ENCODE measurements at places on chromosomes 3 and 15. TPM values are rescaled to one million over a fixed set of nuclear protein-coding genes. Genes with fewer than 3 reads are reported as not detected.
A peak's percentile ranks its signal among the peaks of the same experiment; 100 is the strongest.

- no peak for ATAC-seq
Observed at GRCh38 chr3:129973853-129974563, 512 bp upstream of the TRH start.

GRCh38 chr15:48992545-48992944 lies 28.8 kb upstream of the SHC4 start:
- ATAC-seq, result no peak

DNA sequence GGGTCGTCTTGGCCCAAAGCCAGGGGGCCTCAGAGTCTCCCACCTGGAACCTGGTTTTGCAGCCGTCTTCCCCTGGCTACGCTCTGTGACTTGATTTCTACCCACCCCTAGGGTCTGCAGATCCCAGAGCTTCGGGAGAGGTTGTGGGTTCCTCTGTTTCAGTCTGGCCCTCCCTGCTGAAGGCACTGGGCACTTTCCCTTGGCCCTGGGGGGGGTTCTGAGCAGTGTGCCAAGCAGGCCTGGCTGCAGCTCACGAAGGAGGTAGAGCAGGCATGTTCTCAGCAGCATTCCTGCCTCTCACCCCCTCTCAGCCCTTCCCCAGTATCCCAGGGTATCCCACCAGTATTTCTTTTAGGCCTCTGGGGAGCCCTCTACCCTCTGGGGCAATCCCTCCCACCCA lies 99.0 kb downstream of the TMEM266 start:
- ATAC-seq, result no peak

GRCh38 chr3:38133557-38134405 lies 3.1 kb downstream of the ACAA1 start:
- ATAC-seq, result no peak

GRCh38 chr15:71455107-71455506 lies 339.8 kb downstream of the THSD4 start:
- peak; percentile 35 for ATAC-seq

DNA sequence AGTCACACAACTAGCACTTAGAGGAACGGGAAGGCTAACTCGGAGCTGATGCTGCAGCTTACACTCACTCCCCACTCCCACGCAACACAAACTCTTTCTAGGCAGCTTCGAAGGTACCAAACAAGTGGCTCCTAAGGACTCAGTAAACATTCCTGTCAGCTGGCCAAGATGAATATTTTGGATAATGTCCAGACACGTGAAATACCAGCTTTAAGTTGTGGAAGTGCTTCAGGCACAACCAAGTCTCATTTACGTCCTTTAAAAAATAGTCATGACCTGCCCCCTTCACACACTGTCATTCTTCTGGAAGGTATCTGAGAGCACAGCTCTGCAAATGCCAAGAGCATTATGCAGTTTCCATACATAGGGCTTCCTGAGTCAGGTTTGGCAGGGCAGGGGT lies 1005.9 kb upstream of the CFAP20DC start:
- ATAC-seq, result no peak

DNA sequence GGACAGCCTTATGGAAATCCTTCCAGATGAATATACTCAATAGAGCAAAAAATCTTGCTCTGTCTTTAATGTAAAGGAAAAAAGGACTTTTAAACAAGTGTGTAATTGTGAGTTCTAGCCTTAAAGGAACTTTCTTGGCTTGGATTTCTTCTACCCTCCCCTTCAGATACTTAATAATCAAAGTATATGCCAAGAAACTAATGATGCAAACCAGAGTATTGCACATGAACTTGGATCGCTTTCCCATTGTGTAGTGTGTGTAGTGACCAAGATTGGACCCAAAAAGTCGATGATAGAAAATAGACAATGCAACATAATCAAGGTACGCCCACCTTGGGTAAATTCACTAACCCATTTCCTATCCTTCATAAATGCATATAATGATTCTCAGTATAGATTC lies 123.8 kb downstream of the TIGIT start:
- no peak for ATAC-seq

DNA sequence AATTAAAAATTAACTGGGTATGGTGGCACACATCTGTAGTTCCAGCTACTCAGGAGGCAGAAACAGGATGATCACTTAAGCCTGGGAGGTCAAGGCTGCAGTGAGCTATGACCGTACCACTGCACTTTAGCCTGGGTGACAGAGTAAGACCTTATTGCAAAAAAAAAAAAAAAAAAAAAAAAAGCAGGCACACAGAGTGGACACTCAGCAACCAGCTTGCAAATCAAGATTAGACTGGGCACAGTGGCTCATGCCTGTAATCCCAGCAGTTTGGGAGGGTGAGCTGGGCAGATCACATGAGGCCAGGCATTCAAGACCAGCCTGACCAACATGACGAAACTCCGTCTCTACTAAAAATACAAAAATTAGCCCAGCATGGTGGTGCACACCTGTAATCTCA lies 5.4 kb downstream of the CLN6 start:
- no peak for ATAC-seq

DNA sequence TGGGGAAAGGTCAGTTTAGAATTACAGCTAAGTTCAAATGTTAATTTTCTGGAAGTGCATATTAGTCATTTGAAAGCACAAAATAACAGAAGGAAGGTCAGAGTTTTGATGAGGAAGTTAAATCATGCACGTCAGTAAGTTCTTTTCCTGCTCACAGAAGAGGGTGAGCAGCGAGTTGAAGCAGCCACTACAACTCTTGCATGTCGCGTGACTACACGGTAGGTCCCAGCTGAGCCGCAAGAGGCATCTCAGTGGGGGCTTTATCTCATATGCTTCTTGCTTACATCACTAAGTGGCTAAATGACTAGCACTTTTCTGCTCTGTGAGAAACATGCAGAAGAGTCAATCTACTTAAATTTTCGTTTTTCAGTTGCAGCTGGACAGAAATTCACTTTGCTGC lies 21.3 kb upstream of the SEC62 start:
- peak; percentile 62 for ATAC-seq

- peak; percentile 42 for ATAC-seq
Observed at GRCh38 chr3:119276680-119277079, 17.5 kb upstream of the ARHGAP31 start.

- ATAC-seq, result no peak
Observed at GRCh38 chr3:16401273-16401672, 112.2 kb downstream of the RFTN1 start.

- ATAC-seq, result peak; percentile 75
Observed at GRCh38 chr15:59531066-59531675, 80.4 kb upstream of the GCNT3 start.

DNA sequence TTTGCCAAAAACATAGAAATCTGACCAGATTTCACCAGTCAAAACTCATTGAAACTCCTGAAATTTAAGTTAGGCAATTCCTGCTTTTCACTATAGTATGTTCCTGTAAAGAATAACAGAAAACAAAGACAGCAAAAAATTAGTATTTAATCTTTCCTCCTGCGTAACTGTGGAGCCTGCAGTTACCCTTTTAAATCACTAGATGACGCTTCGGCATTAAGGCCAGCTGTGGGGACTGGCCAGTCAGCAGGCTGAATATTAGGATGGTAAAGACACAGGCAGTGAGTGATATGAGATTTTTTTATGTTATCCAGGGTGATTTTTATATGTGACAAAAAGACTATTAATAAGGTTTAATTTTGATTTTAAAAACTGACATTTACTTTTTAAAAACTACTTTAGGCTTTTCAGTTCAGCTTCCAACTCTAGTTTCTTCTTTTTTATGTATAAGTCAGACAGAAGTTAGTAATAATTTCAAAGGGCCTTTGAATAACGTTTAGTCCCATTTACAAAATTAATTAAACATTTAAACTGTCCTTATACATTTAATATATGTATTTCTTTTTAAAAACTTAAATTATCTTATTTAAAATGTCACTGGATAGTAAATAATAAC lies 165.1 kb downstream of the PPM1L start:
- ATAC-seq, result no peak

Gene KBTBD13
- total RNA-seq, result not detected

Gene NMNAT3
- 5.4 TPM for total RNA-seq

Gene LYZL4
- not detected for total RNA-seq

Gene CGNL1
- 9.0 TPM for total RNA-seq

Gene USP13
- 3.3 TPM for total RNA-seq

Gene PPP1R14D
- not detected for total RNA-seq

Data from esophagus mucosa (tissue), 1 donor.